Spleen (tissue), 13 donors: ENCODE measurements at places on chromosomes 11 and 22. TPM values are rescaled to one million over a fixed set of nuclear protein-coding genes. Genes with fewer than 3 reads are reported as not detected.
A peak's percentile ranks its signal among the peaks of the same experiment; 100 is the strongest.

OR51E2 gene
- not detected for total RNA-seq

DNA sequence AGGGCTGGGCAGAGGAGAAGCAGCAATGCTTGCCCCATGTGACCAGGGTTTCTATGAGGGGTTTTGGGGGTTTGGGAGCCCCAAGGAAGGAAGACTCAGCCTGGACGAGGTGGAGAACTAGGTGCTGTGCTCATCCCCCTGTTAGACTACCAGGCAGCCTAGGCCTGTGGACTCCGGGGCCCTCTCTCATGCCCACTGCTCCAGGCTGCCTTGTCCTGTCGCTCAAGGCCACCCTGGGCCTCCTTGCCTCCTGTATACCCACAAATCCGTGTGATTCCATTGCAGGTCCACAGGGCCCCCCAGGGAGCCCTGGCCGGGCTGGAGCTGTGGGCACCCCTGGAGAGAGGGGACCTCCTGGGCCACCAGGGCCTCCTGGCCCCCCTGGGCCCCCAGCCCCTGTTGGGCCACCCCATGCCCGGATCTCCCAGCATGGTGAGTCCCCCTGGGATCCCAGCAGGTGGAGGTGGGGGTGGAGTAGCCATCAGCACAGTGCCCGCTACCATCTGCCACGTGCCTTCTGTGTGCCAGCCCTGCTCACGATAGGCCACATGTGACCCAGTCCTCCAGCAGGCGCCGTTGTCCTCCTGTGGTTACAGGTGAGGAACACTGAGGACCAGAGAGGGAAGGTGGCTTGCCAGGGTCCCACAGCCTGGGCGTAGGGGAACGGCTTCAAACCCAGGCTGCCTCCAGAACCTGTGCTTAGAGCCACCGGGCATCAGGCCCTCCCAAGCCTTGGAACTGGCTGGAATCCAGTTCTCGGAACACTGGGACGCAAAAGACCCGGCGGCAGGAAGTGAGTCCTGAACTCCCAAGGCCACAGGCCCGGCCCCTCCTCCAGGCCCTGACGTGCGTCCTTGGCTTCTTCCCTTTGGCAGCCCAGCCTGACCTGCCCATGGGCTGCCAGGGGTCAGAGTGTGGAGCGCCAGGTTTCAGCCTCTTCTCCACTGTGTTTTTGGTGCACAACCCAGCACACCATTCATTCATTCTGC, 26.6 kb downstream of the EMID1 start:
- no peak overlapping the region for H3K4me3 ChIP-seq
- H3K4me1 ChIP-seq, result peaks cover 22% of the 10 kb centered on the region
- no peaks in the 10 kb centered on the region for H3K27me3 ChIP-seq
- no peaks in the 10 kb centered on the region for H3K36me3 ChIP-seq
- DNase-seq, result peak; percentile 88
- peak overlapping the region; percentile 90 for H3K27ac ChIP-seq

GRCh38 chr11:2211113-2211971, 39.7 kb upstream of the TH start:
- H3K4me3 ChIP-seq, result no peak overlapping the region
- H3K4me1 ChIP-seq, result no peaks in the 10 kb centered on the region
- no peak overlapping the region for H3K27ac ChIP-seq

GRCh38 chr22:24466716-24467328, 28.3 kb upstream of the UPB1 start:
- H3K27ac ChIP-seq, result peak overlapping the region; percentile 62
- H3K4me1 ChIP-seq, result no peaks in the 10 kb centered on the region
- H3K36me3 ChIP-seq, result no peaks in the 10 kb centered on the region

SPI1 gene
- total RNA-seq, result 366 TPM

RASSF10 gene
- total RNA-seq, result not detected

DNA sequence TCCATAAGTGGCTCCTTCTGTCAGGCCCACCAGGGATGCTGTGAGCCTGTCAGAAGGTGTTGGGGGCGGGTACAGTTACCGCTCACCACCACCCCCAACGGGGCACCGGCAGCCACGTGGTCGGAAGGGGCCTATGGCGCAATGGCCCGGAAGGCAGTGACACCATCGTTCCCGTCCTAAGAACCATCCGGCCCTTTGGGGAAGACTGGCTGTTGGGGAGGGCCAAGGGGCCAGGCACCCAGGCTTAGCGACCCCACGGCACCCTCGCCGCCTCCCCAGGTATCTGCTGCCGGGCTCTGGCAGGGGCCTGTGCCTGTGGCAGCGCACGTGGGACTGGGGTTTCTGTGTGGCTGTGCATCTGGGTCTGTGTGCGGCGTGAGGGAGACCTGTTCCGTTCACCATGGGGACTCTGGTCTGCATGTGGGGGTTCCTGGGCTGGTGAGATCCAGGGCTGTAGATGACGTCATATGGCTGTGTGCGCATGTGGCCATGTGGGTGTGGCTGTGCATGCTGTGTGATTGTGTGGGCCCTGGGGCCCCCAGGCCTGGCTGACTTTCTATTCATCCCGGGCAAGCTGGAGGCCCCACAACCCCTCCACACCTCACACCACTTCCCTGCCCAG, 717 bp downstream of the OSM start:
- H3K27ac ChIP-seq, result peak overlapping the region; percentile 93
- DNase-seq, result peak; percentile 98
- no peaks in the 10 kb centered on the region for H3K27me3 ChIP-seq
- H3K36me3 ChIP-seq, result peaks cover 16% of the 10 kb centered on the region
- H3K4me1 ChIP-seq, result peaks cover 16% of the 10 kb centered on the region

DNA sequence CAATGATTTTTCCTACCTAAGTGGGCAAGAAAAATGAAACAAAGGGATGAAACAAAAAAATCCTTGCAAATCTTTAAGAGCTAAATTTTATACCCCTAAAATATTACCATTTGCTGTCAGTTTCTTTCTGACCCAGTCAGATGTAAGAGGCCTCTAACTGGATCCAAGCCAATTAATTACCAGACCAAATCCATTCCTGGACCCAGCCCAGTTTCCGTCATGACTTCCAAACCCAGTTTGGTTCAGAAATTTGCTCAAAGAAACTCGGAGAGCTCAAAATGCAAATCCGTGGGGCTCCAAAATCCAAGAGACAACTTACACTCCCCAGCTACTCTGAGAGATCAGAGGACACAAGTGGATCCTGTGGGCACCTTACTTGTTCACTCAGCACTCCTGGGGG, 46.8 kb downstream of the TRIM44 start:
- peaks cover 8% of the 10 kb centered on the region for H3K4me1 ChIP-seq
- H3K27ac ChIP-seq, result no peak overlapping the region
- no peaks in the 10 kb centered on the region for H3K27me3 ChIP-seq

EML3 gene
- 116 TPM for total RNA-seq

GRCh38 chr22:49322231-49322630, 505.4 kb downstream of the BRD1 start:
- no peaks in the 10 kb centered on the region for H3K4me1 ChIP-seq
- no peak overlapping the region for H3K27ac ChIP-seq
- no peak overlapping the region for H3K4me3 ChIP-seq
- peaks cover 4% of the 10 kb centered on the region for H3K27me3 ChIP-seq

DNA sequence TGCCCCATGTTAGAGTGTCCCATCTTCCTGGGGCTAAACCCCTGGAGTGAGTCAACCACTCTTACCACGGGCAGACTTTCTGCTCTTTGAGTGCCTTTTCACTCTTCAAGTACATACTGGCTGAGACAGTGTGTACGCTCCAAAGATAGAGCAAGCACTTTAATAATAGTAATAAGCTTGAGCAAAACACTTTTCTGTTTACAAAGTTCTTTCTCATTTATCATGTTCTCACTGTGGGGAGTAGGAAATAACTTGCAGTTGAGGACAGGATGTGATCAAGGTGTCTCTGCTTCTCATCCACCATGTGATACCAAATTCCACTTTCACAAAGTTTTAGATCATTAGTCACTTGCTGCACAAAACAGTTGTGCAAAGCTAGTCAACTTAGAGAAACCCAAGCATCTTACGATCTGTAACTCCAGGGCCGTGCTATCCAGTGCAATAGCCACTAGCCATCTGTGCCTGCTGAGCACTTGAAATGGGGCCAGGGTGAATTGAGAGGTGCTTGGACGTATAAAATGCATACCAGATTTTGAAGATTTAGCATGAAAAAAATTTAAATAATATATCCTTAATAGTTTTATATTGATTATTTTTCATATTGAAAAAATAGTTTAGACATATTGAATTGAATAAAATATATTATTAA, 135.3 kb downstream of the KIF18A start:
- H3K4me1 ChIP-seq, result no peaks in the 10 kb centered on the region
- H3K27ac ChIP-seq, result no peak overlapping the region
- no peak for DNase-seq
- H3K4me3 ChIP-seq, result no peak overlapping the region
- no peaks in the 10 kb centered on the region for H3K27me3 ChIP-seq
